ENCODE measurements at places on chromosomes 6 and 20.

GRCh38 chr6:42361036-42361435 is 90.7 kb downstream of the TRERF1 start:
- no peak for DNase-seq

DNA sequence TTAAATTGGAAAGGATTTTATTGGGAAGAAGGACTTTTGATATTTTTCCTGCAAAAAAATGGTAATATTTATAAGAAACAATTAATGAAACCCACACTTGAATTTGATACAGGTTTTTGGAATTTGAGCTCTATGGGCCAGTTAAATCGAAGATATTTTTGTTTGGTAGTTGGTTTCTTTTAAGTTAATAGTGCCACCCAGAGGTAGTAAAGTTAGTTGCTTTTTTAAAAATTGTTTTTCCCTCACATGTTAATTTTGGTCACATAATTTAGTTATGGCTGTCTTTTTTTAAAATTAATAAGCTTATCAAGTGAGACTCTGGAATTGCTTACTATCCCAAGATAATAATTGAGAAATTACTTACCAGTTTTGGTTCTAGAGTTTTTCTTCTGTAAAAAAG is 7.1 kb downstream of the PRIM2 start:
- no peak for DNase-seq

GRCh38 chr6:141041596-141042087 is 1091.1 kb upstream of the GJE1 start:
- DNase-seq, result no peak

DNA sequence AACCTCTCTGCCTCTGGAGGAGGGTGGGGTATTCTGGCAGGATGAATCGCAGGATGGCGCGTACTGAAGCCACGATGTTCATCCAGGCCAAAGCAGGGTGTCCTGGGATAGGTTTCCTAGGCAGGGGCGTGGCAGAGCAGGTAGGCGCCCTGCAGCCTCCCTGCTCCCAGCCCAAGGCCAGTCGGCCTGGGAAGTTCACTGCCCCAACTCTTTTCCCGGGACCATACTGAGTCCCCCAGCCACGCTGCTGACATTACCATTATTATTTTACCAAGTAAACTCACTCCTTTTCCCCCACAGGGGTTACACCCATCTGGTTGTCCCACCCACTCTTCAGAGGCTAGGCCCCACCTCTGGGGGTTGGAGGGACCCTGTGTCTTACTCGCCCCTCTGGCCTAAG is 21.8 kb downstream of the SDCBP2 start:
- DNase-seq, result no peak

DNA sequence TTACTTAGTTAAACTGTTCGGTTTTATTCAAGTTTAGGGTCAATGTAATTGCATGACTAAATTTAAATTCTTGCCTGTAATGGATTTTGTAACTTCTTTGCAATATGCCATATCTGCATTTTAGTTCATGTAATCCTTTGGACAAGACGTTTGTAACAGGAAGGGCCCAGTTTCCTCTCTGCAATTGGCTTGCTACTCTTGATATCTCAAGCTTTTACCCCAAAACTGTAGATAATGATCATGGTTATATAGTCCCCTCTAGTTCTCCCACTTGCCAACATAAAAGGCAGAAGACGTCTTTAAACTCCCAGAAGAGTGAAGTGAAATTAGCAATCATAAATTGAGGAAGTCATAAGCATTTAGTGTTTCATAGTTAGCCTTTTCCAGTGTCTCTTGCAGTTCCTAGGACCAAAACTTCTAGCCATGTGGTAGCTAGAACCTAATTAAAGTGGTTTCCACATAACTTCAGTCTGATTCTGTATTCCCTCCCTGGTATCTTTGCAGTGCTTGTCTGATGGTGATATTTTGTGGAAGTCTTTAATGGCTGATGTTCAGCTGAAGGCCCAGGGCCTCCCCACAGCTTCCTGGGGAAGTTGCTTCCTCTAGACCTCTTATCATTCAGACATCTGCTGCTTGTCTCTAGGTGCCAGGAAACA is 117.8 kb upstream of the SUPT3H start:
- DNase-seq, result no peak

- DNase-seq, result no peak
Observed at GRCh38 chr6:118171852-118172251, 264.8 kb downstream of the SLC35F1 start.

- DNase-seq, result peak; percentile 9
Observed at GRCh38 chr6:87436435-87436834, 28.7 kb downstream of the CFAP206 start.

DNA sequence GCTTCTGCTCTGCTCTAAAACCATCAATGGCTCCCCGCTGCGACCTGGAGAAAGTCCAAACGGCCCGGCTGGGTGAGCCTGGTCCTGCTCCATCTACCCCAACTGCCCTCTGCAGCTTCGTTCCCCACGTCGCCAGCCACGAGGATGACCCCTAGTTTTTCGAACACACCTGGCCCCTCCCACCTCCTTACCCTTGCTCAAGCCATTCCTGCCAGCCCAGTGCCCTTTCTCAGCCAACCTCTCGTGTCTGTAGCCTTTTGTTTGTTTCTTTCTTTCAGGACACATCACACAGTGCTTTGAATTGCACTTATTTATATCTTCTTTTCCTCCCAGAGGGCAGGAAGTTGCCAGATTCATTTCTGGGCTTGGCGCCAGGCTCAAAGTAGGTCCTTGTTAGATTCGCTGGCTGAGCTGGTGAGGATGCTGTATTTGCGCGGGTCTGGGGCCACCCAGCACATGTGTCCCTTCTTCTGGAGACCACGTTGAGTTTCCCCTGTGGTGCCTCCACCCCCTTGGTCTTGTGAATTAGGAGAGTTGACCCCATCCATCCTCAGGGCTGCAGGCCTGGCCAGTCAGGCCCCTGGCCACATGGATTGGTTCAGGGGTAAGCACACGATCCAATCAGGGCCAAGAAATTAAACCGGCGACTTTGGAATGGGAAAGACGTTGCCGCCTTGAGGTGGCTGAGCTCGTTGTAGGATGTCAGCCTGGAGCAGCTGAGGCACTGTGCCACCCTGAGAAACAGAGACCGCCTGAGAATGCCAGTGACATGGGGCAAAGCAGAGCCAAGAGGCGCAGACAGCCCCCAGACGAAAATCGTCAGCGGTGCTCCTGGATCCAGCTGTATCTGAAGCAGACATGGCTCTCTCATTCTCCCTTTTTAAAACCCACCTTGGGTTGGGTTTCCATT is 156.0 kb downstream of the CEBPB start:
- DNase-seq, result no peak
